NCI-H187 (cell line): ENCODE measurements at places on chromosomes 12 and 14.

DNA sequence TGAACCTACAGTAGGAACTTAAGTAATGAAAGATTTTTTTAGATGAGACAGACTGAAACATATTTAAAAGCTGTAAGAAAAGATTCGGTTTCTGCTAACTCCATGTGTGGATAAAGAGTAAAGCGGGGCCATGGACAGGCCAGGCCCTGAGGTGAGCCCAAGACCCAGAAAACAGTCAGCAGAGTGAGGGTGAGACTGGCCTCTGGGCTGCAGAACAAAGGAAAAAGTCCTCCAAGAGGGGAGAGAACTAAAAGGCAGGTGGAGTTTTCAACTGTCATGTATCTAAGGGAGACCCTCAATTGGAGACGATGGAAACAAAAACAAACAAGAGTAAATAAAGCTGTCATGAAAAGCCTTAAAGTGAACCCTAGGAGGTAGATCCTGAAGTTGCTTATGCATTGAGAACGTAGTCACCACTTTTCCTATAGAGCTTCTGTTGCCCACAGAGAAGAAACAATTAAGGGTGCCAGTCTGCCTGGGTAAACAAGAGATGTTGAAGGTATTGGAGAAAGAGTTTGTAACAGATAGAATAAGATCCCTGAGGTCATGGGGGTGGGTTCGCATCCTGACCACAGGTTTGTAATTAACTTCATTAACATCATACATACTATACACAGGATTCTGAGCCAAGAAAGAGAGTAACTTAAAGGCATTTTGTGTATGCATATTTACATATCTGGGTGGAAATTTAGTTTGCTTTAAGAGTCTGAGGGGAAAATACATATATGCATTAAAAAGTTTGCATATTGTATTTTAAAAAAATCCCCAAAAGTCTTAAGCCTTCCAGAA is 268.7 kb upstream of the PDE3A start:
- no peak for DNase-seq

DNA sequence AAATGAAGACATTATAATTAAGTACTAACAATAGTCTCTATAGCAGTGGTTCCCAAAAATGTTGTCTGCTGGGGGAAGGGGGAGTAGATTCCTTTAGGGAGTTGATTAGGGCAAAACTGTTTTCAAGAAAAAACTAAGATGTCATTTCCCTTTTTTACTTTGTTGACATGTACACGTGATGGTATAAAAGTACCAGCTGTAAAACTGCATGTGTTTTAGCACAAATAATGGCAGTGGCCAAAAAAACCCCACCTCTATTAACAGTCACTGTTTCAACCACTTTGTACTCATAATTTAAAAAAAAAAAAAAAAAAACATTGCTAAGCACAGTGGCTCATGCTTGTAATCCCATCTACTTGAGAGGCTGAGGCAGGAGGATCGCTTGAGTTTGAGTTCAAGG is 61.7 kb downstream of the PPP1R12A start:
- DNase-seq: no peak

- DNase-seq: no peak
These were observed 361.7 kb downstream of the SNAPC1 start for GRCh38 chr14:62123961-62124360.

DNA sequence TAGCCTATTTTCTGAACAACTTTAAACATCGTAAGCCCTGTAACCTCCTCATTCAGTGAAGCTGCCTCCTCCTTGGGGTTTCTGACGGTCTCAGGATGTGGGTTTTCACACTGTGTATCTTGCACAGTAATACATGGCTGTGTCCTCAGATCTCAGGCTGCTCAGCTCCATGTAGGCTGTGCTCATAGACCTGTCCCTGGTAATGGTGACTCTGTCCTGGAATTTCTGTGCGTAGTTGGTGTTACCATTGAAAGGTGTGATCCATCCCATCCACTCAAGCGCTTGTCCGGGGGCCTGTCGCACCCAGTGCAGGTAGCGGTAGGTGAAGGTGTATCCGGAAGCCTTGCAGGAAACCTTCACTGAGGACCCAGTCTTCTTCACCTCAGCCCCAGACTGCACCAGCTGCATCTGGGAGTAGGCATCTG is 980.5 kb downstream of the TMEM121 start:
- DNase-seq: no peak

GRCh38 chr12:104825408-104825807 is 132.7 kb downstream of the SLC41A2 start:
- DNase-seq: no peak

- no peak for DNase-seq
These were observed 447.4 kb downstream of the MED13L start for GRCh38 chr12:115830070-115830469.

GRCh38 chr14:55913324-55914025 is 204.7 kb upstream of the PELI2 start:
- no peak for DNase-seq

DNA sequence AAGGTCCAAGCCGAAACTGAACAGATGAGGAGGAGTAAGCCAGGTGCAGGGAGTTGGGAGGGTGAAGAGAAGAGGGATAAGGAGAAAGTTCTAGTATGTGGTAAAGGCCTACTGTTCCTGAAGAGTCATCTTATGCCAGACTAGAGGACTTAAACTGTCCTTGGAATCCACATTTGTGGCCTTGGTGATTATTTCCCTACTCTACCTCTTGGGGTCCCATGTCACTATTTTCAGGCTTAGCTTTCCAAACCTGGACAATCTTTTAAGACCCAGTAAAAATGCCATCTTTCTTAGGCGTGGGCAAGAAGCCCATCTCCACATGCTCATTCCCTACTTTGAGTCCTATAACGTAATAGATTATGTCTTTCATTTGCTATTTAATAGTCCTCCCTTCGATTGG is 40.1 kb upstream of the CRY1 start:
- peak; percentile 20 for DNase-seq

DNA sequence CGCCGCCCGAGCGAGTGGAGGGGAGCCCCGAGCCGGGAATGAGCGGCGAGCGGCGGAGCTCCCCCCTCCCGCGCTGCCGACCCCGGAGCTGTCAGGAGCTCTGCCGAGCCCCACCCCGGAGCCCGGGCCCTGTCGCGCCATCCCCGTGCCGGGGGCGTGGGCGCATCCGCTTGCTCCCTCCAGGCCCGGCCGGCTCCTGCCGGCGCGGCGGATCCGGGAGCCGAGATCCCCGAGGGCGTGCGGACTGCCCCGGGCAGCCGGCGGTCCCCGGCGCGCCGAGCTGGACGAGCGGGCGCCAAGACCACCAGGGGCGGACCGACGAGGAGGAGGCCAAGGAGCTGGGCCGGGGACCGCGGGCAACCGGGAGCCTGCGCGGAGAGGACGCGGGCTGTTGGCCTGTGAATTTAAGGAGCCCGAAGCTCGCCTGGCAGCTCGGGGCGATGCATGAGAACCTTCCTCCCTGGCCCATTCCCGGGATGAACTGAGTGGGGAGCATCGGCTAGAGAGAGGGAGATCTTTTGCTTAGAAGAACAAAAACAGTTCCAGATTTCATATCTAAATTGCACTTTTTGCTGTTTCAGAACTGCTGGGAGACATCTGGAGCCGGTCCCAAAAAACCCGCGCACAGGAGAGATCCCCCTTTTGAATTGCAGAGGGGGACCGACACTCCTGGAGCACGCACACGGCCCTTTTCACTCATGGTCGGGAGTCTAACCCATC is 2.0 kb downstream of the PTHLH start:
- DNase-seq: no peak

- peak; percentile 21 for DNase-seq
These were observed at the start of gene LRFN5 for GRCh38 chr14:41606532-41607303. Gene LRFN5, plus strand, starts transcription at chr14:41606876.
